Kidney (tissue), 22 donors: ENCODE measurements at places on chromosomes 1 and 21. TPM values are rescaled to one million over a fixed set of nuclear protein-coding genes. Genes with fewer than 3 reads are reported as not detected.

GRCh38 chr1:29324771-29325351 is 88.5 kb downstream of the PTPRU start:
- H3K4me1 ChIP-seq, result no peaks in the 10 kb centered on the region
- no peak overlapping the region for H3K4me3 ChIP-seq
- H3K36me3 ChIP-seq, result no peaks in the 10 kb centered on the region
- H3K27me3 ChIP-seq, result no peaks in the 10 kb centered on the region
- no peak for DNase-seq

DNA sequence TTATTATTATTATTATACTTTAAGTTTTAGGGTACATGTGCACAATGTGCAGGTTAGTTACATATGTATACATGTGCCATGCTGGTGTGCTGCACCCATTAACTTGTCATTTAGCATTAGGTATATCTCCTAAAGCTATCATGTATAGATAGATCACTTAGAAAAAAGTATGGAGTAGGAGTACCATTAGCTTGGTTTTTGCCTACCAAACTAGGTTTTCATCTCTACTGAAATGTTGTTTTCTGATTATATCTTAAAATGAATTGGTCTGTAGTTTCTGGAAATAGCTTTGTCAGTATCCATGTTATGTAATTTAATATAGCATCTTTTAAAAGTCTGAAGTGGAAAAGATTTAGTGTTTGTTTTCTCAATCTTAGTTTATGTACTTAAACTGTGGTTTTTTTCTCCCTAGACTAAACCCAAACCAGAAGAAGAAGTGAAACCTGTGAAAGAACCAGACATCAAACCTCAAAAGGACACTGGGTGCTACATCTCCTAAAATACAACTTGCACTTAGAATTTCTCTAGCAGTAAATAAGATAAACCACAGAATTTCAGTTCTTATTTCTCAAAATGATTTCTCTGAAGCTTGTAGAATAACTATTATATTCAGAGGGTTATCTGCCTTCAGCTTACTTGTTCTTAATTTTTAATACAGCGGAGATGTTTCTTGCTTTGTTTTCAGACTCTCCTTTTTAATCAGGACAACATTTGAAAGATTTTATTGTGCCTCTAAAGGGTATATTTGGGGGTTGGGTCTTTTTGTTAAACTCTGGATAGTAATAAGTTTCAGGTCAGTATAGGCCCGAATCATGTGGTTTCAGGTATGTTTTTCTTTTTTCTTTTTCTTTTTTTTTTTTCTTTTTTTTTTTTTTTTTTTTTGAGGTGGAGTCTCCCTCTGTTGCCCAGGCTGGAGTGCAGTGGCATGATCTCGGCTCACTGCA is 4.5 kb upstream of the FAM177B start:
- DNase-seq, result no peak
- peaks cover 57% of the 10 kb centered on the region for H3K36me3 ChIP-seq
- H3K4me3 ChIP-seq, result no peak overlapping the region
- H3K4me1 ChIP-seq, result no peaks in the 10 kb centered on the region

- H3K4me3 ChIP-seq, result no peak overlapping the region
- no peaks in the 10 kb centered on the region for H3K27me3 ChIP-seq
- H3K4me1 ChIP-seq, result no peaks in the 10 kb centered on the region
- H3K36me3 ChIP-seq, result peaks cover 11% of the 10 kb centered on the region
- no peak overlapping the region for H3K27ac ChIP-seq
- DNase-seq, result no peak
These were observed 87.4 kb upstream of the TMEM51 start for GRCh38 chr1:15066191-15066590.

DNA sequence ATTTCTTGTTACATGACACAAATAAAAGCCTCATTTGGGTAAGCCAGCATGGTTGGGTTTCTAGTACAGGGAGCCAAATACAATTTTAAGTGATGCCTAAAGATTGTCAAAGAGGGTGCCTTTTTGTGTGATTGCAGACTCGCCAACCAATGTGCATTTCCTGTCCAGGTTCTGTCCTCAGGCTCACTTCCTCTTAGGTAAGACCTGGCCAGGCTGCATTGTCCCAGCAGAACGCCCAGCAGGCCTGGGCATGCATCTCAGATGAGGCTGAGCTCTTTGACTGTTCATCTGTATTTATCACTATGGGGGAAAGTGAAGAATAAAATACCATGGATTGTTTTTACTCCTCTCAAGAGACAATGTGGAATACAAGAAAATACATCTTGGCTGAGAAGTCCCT is 49.7 kb downstream of the KCNC4 start:
- no peaks in the 10 kb centered on the region for H3K27me3 ChIP-seq
- H3K4me1 ChIP-seq, result no peaks in the 10 kb centered on the region
- no peak for DNase-seq
- H3K27ac ChIP-seq, result no peak overlapping the region
- no peak overlapping the region for H3K4me3 ChIP-seq

DNA sequence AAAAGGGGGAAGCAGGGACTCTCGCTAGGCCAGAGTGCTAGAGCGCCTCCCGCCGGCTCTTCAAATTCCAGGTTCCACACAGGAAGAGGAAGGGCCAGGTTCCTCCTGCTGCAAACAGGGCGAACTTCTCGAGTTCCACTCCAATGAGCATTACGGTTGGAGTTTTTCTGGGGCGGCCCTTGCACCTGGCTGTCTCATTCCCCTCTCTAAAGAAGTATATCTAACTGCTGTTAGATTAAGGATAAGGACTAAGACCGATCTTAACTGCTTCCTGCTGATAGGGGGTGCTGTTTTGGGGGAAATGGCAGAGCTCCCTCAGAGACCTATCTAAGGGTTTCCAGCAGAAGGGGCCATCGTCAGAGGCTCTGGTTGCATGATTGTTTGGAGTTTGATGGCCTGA is 138.0 kb downstream of the RABGAP1L start:
- H3K4me1 ChIP-seq, result no peaks in the 10 kb centered on the region
- no peak overlapping the region for H3K4me3 ChIP-seq
- H3K36me3 ChIP-seq, result no peaks in the 10 kb centered on the region

DNA sequence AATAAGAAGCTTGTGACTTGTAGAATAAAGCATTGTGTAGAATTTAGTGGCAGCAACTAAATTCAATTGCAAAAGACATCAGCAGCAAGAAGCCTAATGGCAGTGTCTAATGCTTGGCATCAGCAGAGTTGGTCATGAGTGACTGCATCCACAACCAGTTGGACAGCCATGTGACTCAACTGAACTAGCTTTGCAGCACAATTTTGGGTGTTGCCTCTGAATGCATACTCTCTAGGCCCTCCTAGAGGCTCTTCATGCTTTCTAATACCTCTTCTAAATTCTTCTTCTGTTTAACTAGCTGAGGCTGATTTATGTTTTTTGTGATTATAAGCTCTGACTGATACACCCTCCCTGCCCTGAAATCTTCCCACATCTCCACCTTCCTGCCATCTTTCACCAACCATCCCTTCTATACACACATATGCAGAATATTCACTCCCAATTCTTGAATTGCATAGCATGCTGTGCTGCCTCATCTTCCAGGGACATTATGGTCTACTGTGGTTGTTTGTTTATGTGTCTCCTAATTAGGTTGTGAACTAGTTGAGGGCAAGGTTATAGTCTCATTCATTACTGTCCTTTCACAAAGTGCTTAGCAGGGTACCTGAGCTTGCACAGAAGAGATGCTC is 266.7 kb upstream of the GJB5 start:
- H3K27me3 ChIP-seq, result no peaks in the 10 kb centered on the region
- no peak overlapping the region for H3K27ac ChIP-seq
- H3K4me1 ChIP-seq, result no peaks in the 10 kb centered on the region
- H3K36me3 ChIP-seq, result no peaks in the 10 kb centered on the region
- no peak for DNase-seq

DNA sequence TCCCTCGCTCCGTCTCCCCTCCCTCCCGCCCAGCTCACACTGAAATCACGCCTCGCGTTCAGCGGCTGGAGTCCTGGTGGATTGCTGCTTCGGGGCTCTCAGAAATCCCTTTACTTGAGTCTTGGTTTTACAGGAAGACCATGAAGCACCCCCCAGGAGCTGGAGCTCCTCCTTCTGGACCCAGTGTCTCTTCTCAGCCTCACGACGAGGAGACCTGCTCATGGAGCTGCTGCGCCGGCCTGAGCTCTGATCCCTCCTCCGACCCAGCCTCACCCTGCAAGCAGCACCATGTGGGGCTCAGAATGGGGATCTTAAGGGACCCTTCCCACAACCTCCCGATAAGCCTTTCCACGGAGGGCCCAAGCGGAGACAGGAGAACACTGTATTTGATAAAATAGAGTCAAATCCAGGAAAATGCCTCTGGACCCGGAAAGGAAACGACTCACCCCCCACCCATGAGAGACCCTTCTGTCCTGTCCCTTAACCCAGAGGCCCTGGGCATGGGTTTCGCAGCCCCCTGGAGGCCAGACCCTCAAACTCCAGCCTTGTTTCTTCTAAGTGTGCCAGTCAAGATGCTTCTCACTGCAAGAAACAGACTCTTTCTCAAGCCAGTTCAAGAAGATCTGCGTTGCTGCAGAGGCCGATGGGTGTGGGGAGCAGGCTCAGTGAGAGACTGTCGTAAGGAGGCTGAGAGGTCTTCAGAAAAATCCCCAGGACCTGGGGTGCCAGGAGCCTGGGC is 26.1 kb downstream of the PDE9A start:
- H3K4me1 ChIP-seq, result peaks cover 4% of the 10 kb centered on the region
- no peaks in the 10 kb centered on the region for H3K27me3 ChIP-seq
- DNase-seq, result no peak
- no peaks in the 10 kb centered on the region for H3K36me3 ChIP-seq

DNA sequence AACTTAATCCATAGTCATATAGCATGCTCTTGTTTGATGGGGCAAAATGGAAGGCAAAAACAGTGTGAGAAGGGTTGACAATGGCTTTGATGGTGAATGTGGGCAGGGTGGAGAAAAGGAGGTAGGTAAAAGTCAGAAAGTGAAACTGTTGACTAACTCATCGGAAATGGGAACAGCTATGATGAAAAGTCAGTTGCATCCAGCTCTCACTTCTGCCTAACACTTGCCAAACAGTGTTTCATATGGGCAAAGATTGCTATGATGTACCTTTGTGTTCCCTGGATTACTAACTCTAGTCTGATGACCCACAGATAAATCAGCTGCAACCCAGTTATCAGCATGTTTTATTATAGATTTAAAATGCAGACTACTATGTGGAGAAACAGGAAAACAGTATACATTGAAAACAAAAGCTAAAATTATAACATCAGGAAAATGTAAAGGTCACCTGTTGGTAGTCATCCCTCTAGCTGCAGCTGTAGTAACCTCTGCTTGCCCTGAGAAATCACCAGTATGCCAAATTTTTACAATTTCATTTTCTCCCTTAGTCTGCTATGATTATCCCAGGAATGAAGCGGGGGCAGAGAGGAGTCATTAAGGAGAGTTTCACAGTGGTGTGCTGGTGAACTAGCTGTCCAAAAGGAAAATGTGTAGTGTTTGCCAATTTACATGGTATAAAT is 11.7 kb downstream of the TNFSF18 start:
- no peaks in the 10 kb centered on the region for H3K36me3 ChIP-seq
- no peaks in the 10 kb centered on the region for H3K4me1 ChIP-seq
- DNase-seq, result no peak
- H3K4me3 ChIP-seq, result no peak overlapping the region
- no peak overlapping the region for H3K27ac ChIP-seq

GRCh38 chr1:224068458-224069072 is 45.3 kb upstream of the FBXO28 start:
- H3K27ac ChIP-seq, result no peak overlapping the region
- no peaks in the 10 kb centered on the region for H3K4me1 ChIP-seq
- H3K4me3 ChIP-seq, result no peak overlapping the region
- DNase-seq, result no peak
- no peaks in the 10 kb centered on the region for H3K27me3 ChIP-seq

GRCh38 chr1:33151116-33151515 is 30.7 kb downstream of the TRIM62 start:
- no peak overlapping the region for H3K4me3 ChIP-seq
- peaks cover 3% of the 10 kb centered on the region for H3K36me3 ChIP-seq
- no peak overlapping the region for H3K27ac ChIP-seq
- DNase-seq, result no peak

DNA sequence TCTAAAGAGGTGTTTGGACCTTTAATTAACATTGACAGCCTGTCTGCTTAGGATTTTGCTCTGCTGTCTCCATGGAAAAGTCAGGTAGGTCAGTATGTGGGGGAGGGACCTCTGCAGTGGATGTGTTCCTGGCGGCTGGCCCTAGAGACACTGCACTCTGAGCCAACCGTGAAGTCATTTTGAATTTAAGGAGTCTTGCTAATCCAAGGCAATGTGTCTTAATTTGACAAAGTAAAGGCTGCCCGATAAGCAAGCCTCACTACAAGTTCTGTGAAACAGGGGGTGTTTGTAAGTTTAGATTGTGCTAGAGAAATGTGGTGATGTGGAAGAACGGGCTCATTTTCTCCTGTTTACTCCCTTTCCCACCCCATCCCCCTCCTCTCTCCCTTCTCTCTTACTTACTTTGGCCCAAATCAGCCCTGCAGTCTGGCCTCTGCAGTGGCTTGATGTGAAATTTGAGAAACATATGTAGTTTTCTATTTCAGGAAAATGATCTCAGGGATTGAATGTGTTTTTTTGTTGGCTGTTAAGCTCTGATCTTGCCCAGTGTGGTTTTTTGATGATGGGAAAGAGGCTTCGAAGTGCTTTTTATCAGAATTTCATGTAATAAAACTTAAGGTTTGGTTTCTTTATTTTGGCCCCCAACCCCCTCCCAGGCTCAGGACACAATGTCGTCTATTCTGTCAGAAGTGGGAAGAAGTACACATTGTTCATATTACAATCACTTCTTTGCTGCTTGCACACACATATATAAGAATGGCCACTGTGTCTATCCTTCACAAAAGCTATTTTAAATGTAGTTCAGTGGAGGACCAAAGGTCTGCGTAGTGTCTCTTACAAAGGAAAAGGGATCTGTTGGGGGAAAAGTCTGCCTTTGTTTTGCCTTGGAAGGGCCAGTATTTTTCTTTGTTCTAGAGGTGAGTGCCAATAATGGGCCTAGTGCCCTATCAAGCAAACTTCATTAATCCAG is 96.6 kb downstream of the FGGY start:
- peaks cover 18% of the 10 kb centered on the region for H3K4me1 ChIP-seq
- DNase-seq, result peak; percentile 96
- H3K27ac ChIP-seq, result peak overlapping the region; percentile 42
- H3K27me3 ChIP-seq, result no peaks in the 10 kb centered on the region
- no peaks in the 10 kb centered on the region for H3K36me3 ChIP-seq
- H3K4me3 ChIP-seq, result no peak overlapping the region

- H3K4me1 ChIP-seq, result peaks cover 9% of the 10 kb centered on the region
- H3K27ac ChIP-seq, result no peak overlapping the region
- H3K27me3 ChIP-seq, result no peaks in the 10 kb centered on the region
- H3K36me3 ChIP-seq, result no peaks in the 10 kb centered on the region
- H3K4me3 ChIP-seq, result no peak overlapping the region
These were observed 49.2 kb upstream of the PRELP start for GRCh38 chr1:203426366-203426765.

RPTN gene
- not detected for total RNA-seq

ANXA9 gene
- 3.3 TPM for total RNA-seq

TSPAN1 gene
- 578 TPM for total RNA-seq

PLA2G5 gene
- 0.47 TPM for total RNA-seq

AZIN2 gene
- 4.9 TPM for total RNA-seq

SLX9 gene
- total RNA-seq, result 27.1 TPM

TSPEAR gene
- total RNA-seq, result 0.22 TPM
